Dermis microvascular lymphatic vessel endothelial cell (primary cell): ENCODE measurements at places on chromosomes 7 and 10.

DNA sequence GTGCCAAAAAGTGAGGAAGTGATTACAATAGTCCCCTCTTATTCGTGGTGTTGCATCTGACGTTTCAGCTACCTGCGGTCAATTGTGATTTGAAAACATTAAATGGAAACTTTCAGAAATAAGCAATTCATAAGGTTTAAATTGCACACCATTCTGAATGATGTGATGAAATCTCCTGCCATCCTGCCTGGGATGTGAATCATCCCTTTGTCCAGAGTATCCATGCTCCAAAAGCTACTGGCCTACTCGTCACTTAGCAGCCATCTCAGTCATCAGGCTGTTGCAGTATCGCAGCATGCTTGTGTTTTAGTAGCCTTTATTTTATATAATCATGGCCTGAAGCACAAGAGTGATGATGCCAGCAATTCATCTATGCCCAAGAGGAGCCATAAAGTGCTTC is 97.7 kb upstream of the CDCA7L start:
- DNase-seq = no peak

DNA sequence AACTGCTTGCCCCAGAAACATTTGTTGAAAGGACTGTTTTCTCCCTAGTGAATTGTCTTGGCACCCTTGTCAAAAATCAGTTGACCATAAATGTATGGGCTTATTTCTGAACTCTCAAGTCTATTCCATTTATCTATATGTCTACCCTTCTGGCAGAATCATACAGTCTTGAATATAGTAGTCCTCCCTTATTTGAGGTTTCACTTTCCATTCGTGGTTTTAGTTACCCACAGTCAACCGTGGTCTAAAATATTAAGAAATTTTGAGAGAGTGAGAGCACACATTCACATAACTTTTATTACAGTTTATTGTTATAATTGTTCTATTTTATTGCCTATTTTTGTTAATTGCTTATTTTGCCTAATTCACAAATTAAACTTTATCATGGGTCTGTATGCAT is 17.4 kb upstream of the CEP41 start:
- no peak for DNase-seq

DNA sequence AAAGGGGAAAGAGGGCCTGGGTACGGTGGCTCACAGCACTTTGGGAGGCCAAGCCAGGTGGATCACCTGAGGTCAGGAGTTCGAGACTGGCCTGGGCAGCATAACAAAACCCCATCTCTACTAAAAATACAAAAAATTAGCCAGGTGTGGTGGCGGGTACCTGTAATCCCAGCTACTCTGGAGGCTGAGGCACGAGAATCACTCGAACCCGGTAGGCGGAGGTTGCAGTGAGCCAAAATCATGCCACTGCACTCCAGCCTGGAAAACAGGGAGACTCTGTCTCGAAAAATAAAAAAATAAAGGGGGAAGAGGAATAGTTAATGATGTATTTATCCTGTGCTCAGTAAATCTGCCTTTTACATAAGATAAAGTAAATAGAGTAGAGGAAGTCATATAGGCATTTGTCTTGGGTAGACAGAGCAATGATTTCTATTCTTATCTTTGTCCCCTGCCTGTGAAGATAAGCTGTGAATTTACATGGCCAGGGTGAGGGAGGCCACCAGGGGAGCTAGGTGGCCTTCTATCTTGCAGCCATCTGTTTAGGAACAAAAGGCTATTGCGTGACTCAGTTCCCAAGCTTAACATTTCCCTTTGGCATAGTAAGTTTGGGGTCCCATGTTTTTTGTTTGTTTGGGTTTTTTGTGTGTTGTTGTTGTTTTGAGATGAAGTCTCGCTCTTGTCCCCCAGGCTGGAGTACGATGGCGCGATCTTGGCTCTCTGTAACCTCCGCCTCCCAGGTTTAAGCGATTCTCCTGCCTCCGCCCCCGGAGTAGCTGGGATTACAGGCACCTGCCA is 73.2 kb upstream of the GTF2I start:
- no peak for DNase-seq

GRCh38 chr10:110914431-110914830 is 4.5 kb downstream of the BBIP1 start:
- DNase-seq = no peak

GRCh38 chr7:88339195-88339922 is 32.7 kb upstream of the STEAP4 start:
- DNase-seq = no peak

- DNase-seq = no peak
These were observed 104.8 kb downstream of the PLXNA4 start for GRCh38 chr7:132471515-132471914.

DNA sequence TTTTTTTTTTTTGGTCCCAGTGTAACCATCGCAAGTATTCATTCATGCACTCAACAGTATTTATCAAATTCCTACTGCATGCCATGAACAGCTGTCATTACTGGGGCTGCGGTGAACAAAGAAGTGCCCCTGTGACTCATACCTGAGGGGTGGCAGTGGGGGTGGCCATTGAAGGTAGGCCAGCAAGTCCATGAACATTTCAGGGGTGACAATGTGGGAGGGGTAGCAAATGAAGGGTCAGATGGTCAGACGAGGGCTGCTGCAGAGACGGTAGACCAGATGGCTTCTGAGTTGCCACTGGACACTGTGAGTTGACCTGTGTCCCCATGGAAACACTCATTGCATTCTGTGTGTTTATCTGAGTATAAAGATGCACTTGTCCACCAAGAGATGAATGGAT is 92.5 kb upstream of the PITRM1 start:
- DNase-seq = peak; percentile 83

DNA sequence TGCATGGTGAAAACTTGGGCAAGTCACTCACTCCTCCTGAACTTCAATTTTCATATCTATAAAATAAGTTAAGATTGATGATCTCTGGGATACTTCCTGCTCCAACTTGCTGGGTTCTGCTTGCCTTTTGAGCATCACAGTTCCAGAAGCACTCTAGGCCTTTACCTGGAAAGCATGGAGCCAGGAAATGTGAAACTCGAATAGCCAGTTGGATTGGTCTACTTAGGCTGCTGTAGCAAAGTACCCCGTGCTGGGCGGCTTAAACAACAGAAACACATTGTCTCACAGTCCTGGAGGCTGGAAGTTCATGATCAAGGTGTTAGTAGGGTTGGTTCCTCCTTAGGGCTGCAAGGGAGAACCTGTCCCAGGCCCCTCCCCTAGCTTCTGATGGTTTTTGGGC is 64.5 kb downstream of the NAMPT start:
- no peak for DNase-seq

DNA sequence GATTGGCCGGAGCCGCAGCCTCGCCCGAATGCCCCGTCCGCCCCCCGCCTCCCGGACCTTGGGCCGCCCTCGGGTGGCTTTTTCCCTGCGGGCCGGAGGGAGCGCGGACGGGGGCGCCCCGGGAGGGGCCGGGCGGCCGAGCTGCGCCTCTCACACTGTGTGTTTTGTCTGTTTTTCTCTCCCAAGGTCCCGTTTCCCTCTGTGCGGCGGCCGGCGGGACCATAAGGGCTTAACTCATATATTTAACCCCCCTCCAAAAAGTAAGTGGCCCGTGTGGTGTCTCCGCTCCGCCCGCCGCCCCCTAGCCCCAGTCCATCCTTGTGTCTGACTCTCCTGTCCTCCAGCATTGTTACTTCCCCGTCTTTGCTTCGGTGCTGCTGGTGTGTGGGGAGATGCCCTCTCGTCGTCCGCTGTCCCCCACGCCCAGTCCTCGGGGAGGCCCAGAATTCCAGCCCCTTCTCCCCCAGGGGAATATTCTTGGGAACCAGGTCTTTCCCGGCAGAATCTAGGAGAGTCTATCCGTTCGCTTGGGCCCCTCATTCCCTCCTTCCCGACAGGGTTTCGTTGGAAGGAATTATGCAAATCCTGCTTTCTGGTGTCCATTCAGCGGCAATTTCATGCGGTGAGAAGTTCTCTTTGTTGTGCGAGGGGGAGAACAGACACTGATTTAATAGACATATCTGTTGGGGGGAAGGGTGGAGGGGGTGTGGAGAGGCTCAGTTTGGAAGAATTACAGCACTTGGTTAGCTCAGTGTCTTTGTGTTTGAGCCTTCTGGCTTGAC is 1.3 kb downstream of the LCOR start:
- peak; percentile 40 for DNase-seq

DNA sequence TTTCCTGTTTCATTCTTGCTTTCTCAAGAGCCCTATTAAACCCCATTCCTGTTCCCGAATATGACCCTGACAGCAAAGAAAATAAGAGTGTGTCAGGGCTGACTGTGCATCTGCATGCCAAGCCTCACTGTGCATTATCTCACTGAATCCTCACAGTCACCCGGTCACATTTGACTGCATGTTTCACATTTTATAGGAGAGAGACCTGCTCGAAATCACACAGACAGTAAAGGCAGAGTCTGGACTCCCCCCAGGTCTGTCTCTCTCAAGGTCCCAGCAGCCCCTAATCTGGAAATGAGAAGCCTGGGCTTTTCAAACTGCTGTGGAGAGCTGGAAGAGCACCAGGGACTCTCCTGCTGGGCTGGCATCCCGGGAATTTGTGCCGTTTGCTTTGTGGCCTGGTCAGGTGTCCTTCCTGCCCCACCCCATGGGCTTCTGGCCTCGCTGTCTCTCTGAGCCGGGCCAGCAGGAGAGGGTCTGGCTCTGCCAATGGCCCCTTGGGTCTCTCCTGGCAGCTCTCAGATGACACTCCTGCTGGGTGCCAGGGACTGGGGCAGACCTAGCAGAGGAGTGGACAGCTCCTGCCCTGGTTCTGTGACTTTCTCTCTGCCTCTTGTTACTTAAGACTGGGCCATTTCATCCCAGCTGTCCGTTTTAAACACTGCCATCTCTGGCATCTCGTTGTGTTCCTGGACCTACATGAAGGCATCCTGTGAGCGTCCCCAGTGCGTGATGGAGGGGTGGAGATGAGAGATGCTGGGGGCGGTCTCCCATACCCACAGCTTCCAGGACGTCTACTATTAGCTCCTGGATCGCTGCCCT is 173.6 kb downstream of the ARHGAP12 start:
- DNase-seq = peak; percentile 26
